ENCODE measurements at places on chromosomes 5 and 9. TPM values are rescaled to one million over a fixed set of nuclear protein-coding genes. Genes with fewer than 3 reads are reported as not detected.

- DNase-seq = no peak
- no peak overlapping the region for H3K27ac ChIP-seq
- no peaks in the 10 kb centered on the region for H3K27me3 ChIP-seq
- no peaks in the 10 kb centered on the region for H3K36me3 ChIP-seq
- H3K4me3 ChIP-seq = no peak overlapping the region
- no peaks in the 10 kb centered on the region for H3K4me1 ChIP-seq
These were observed 65.4 kb upstream of the LMX1B start for GRCh38 chr9:126548312-126548711.

GRCh38 chr9:109192732-109193361, 25.8 kb upstream of the FRRS1L start:
- H3K27me3 ChIP-seq = no peaks in the 10 kb centered on the region
- H3K36me3 ChIP-seq = no peaks in the 10 kb centered on the region
- DNase-seq = peak; percentile 15
- no peak overlapping the region for H3K4me3 ChIP-seq
- no peak overlapping the region for H3K27ac ChIP-seq

DNA sequence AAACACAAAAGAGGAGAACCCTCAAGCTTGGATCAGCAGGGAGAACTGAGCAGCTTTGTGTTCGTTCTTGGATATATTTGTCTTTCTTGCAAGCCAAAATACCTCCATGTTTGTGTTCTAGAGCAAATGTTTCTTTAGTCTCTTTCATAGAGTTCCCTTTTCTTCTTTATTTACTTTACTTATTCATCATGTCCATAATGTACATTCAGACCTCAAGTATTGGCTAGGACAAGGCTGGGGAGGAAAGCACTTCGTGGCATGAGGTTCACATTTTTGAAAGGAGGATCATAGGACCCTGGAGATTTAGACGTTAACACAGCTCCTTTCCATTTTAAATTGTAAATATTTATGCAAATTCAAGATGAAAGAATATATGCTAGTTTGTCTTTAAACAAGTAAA, 590.2 kb upstream of the MEF2C start:
- no peaks in the 10 kb centered on the region for H3K4me1 ChIP-seq
- H3K27me3 ChIP-seq = no peaks in the 10 kb centered on the region
- no peak overlapping the region for H3K4me3 ChIP-seq

DNA sequence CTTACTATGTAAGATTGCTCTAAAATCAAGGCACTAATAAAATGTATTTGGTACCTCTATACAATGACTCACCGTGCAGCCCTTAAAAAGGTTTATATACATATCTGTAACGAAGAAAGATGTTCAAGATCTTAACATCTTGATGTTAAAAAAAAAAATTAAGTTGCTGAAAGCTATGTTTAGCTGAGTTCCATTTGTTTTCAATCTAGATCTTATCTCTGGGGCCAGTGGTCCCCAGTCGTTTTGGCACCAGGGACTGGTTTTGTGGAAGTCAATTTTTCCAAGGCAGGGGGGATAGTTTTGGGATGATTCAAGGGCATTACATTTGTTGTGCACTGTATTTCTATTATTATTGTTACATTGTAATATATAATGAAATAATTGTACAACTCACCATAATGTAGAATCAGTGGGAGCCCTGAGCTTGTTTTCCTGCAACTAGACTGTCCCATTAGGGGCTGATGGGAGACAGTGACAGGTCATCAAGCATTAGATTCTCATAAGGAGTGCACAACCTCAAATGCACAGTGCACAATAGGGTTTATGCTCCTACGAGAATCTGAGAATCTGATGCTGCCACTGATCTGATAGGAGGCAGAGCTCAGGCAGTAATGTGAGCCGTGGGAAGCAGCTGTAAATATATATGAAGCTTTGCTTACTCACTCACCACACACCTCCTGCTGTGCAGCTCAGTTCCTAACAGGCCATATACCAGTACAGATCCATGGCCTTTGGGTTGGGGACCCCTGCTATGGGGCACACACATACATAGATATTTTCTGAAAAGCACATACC, 27.6 kb upstream of the TSLP start:
- H3K27ac ChIP-seq = no peak overlapping the region
- H3K27me3 ChIP-seq = 0 out of 2 replicates have a peak, but pooled peaks cover 3% of the 10 kb centered on the region
- DNase-seq = no peak
- H3K36me3 ChIP-seq = no peaks in the 10 kb centered on the region
- H3K4me3 ChIP-seq = no peak overlapping the region
- H3K4me1 ChIP-seq = no peaks in the 10 kb centered on the region

DNA sequence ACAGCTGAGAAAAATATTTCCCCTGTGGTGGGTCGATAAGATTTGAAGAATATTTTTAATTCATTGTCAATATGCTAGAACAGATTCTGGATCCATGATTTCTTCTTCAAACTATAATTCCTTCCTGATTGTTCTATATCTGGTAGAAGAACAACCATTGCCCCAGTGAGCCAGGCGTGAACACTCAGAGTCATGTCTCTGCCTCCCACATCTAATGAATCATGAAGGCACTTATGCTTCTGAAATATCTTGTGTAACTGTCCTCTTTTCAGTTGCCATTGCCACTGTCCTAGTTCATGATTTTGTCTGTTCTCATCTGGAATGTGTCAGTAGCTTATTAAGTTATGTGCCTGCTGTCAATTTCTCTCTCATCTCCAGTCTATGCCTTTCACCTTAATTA, 40.0 kb downstream of the GABRG2 start:
- H3K27me3 ChIP-seq = no peaks in the 10 kb centered on the region
- no peaks in the 10 kb centered on the region for H3K4me1 ChIP-seq
- H3K36me3 ChIP-seq = no peaks in the 10 kb centered on the region
- DNase-seq = no peak

- H3K27me3 ChIP-seq = peaks cover 23% of the 10 kb centered on the region
- H3K4me1 ChIP-seq = no peaks in the 10 kb centered on the region
- DNase-seq = no peak
- no peak overlapping the region for H3K4me3 ChIP-seq
These were observed 137.6 kb downstream of the TRPM3 start for GRCh38 chr9:70983723-70984295.

DNA sequence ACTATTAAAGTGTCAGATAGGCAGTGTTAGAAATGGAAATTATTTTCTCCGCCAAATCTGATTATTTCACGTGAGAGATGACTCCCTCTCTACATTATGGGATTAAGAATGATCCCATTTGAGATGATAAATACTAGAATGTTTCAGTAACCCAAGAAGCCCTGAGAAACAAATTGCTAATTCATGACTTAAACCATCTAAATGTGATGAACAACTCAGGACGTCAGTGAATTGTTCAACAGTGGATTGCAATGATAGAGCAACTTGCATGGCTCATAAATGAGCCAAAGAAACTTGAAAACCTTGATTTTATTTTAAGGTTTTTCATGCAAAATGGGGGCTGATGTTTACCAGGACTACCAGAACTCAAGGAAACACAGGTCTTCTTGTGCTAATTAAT, 350.5 kb upstream of the WWC1 start:
- H3K27me3 ChIP-seq = peaks cover 34% of the 10 kb centered on the region
- no peak overlapping the region for H3K4me3 ChIP-seq
- no peaks in the 10 kb centered on the region for H3K36me3 ChIP-seq
- H3K27ac ChIP-seq = no peak overlapping the region
- no peaks in the 10 kb centered on the region for H3K4me1 ChIP-seq
- DNase-seq = no peak

DNA sequence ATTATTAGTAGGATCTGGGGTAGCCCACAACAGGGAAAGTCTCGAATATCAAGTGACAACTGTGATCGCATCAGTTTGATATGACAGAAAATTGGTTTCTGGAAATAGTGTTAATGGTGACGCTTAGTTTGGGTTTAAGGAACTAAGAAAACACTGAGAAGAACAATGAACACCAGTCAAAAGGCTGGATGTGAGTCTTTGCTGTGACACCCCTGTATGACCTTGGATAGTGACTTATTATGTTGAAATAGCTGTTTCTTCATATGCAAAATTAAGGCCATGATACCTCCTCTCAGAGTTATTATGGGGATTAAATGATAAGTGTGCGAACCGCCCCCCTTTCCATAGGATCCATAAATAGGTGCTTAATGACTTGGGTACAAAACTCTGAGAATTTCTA, 926 bp downstream of the DNAJC25 start:
- no peak for DNase-seq
- H3K27ac ChIP-seq = peak overlapping the region; percentile 81

DNA sequence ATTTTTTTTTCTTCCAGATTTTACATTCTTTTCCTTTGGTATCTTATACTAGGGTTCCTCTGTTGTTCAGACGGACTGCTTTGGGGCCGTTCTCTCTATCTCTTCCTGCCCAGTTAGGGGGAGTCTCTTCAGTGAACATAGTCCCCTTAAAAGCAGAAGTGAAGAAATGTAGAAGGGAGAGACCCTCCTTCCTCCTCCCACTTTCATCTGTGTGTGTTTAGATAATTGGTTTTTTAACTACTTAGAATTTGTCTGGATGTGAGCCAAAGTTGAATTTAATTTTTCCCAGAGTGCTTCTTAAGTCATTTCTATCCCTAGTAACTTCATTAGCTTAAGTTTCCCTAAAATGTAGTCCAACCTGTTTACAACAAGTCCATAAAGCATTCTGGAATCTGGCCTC, 167.5 kb downstream of the HACD4 start:
- no peaks in the 10 kb centered on the region for H3K4me1 ChIP-seq
- no peak overlapping the region for H3K4me3 ChIP-seq
- H3K27me3 ChIP-seq = no peaks in the 10 kb centered on the region

DNA sequence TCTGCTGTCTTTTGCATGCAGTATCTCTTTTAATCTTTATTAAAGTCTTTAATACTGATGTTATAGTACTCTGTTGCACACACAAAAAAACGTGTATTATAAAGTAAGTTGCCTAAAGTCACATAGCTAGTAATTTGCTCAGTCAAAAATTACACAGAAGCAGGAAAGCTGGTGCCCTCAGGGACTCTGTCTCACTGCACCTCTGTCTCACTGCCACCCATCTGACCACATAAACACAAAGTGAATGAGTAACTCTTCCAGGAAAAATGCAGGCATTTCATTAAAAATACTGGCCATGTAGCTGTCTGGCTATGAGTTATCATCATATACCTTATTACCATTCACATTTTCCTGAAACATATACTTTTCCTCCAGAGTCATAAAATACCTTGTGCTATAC, 591.7 kb downstream of the CSNK1G3 start:
- no peaks in the 10 kb centered on the region for H3K27me3 ChIP-seq
- DNase-seq = no peak
- no peaks in the 10 kb centered on the region for H3K36me3 ChIP-seq
- H3K4me3 ChIP-seq = no peak overlapping the region
- no peak overlapping the region for H3K27ac ChIP-seq
- H3K4me1 ChIP-seq = no peaks in the 10 kb centered on the region

- H3K27ac ChIP-seq = no peak overlapping the region
- no peak for DNase-seq
- no peak overlapping the region for H3K4me3 ChIP-seq
- no peaks in the 10 kb centered on the region for H3K36me3 ChIP-seq
These were observed 337.8 kb downstream of the PTPRD start for GRCh38 chr9:10274988-10275387.

DNA sequence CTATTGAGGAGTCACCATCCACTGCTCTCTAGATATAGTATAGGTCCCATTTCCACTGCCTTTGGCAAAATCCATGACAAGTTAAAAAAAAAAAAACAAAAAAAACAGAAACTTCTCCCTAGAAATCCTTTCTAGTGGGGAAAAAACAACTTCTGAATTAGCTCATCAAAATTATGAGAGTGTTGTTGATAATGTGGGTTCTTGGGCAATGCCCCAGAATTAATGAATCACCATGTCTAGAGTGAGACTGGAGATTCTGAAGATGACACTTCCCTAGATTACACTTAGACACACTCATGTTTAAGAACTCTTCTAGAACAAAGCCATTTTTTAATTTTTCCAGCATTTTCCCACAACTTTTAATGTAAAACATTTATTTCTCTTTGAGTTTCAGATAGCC, 728.0 kb upstream of the C9orf72 start:
- H3K4me3 ChIP-seq = no peak overlapping the region
- no peaks in the 10 kb centered on the region for H3K36me3 ChIP-seq
- H3K4me1 ChIP-seq = no peaks in the 10 kb centered on the region
- DNase-seq = no peak
- H3K27ac ChIP-seq = no peak overlapping the region

GRCh38 chr5:93677359-93677891, 64.0 kb downstream of the POU5F2 start:
- H3K4me3 ChIP-seq = no peak overlapping the region
- peaks cover 25% of the 10 kb centered on the region for H3K4me1 ChIP-seq
- no peaks in the 10 kb centered on the region for H3K27me3 ChIP-seq
- no peak overlapping the region for H3K27ac ChIP-seq
- DNase-seq = peak; percentile 42

GRCh38 chr9:124741662-124742061, 29.4 kb downstream of the NR6A1 start:
- H3K27ac ChIP-seq = no peak overlapping the region
- H3K36me3 ChIP-seq = no peaks in the 10 kb centered on the region
- H3K4me3 ChIP-seq = no peak overlapping the region
- DNase-seq = no peak
- H3K27me3 ChIP-seq = no peaks in the 10 kb centered on the region
- H3K4me1 ChIP-seq = peaks cover 23% of the 10 kb centered on the region

- no peaks in the 10 kb centered on the region for H3K36me3 ChIP-seq
- H3K4me1 ChIP-seq = no peaks in the 10 kb centered on the region
- DNase-seq = no peak
- no peaks in the 10 kb centered on the region for H3K27me3 ChIP-seq
These were observed 1091.6 kb downstream of the PTPRD start for GRCh38 chr9:9521033-9521779.

DNA sequence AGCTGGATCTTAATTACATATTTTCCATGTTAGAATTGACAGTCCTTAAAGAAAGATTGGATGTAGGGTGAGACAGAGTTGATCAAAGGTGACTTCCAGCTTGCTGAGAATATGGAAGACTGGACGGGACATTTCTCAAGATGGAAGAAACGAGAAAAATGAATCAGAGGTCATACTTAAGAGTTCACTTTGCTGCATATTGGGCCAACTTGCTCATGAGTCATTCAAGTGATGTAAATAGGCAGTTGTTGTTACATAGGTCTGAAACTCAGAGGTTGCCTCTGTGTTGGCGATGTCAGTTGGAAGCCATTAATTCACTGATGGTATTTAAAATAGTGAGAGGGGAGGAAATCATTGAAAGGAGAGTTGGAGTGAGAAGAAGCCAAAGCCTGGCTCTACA, 132.8 kb downstream of the CD180 start:
- no peak overlapping the region for H3K27ac ChIP-seq
- DNase-seq = no peak
- no peak overlapping the region for H3K4me3 ChIP-seq
- H3K4me1 ChIP-seq = no peaks in the 10 kb centered on the region

DNA sequence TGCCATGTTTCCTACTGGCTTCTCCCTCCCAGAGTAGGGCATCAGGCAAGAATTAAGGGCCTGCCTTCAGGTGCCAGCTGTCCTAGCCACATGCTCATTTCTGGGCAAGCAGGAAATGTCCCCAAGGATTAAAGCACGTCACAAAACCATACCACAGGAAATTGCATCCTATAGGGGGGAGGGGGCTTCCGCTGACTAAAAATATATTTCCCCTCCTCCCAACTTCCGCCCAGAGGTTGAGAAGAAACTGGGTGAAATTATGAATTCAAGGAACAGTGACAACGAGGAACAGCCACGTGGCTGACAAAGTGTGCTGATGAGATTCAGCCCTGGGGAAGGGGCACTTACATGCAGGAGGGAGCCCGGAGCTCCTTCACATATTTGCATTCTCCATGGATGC, 4.1 kb downstream of the HBEGF start:
- no peak overlapping the region for H3K27ac ChIP-seq
- no peak for DNase-seq
- no peaks in the 10 kb centered on the region for H3K36me3 ChIP-seq
- peaks cover 18% of the 10 kb centered on the region for H3K4me1 ChIP-seq
- H3K4me3 ChIP-seq = no peak overlapping the region
- H3K27me3 ChIP-seq = no peaks in the 10 kb centered on the region

The FGFR4 gene
- 78.1 TPM for total RNA-seq

The PCDHGA2 gene
- total RNA-seq = not detected

The CDO1 gene
- total RNA-seq = 0.17 TPM

The WHRN gene
- total RNA-seq = 12.8 TPM

The HRH2 gene
- total RNA-seq = 0.12 TPM
